Motor neuron (in vitro differentiated cells): ENCODE measurements at places on chromosomes 16 and 17.

GRCh38 chr16:18003033-18003432 lies 333.5 kb downstream of the NPIPA8 start:
- ATAC-seq = no peak

DNA sequence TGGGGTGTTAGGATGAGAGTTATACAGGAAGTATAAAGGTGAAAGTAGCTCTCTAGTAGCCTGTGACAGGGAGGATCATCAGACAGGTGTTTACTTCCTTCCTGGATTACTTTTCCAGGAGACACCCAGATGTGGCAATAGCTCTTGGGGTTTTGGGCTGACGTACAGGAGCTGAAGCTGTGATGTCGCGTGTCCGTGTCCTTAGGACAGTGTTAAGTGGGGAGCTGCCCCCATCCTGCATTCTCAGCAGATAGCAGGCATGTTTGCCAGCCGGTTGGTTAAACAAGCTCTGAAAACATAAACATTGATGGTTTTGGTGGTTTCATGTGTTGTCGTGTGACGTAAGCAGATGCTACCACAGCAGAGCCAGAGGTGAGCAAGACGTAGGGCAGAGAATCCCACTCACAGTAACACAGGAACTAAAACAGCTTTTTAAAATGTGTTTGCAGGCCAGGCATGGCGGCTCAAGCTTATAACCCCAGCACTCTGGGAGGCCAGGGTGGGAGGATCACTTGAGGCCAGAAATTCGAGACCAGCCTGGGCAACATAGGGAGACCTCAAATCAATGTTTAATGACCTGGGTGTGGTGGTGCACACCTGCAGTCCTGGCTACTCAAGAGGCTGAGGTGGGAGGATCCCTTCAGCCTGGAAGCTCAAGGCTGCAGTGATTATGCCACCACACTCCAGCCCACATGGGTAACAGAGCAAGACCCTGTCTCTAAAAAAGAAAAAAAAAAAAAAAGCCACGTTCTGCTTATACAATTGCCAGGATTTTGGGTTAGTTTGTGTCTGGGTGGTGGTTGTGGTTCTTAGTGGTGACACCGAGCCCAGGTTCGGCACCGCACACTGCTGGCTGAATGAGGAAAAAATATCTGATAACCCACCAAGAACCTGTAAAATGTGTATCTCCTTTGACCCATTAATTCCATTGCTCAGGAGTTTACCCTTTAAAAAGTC lies 18.2 kb upstream of the IL17C start:
- no peak for ATAC-seq

GRCh38 chr16:23728112-23728477 lies 15.1 kb upstream of the ERN2 start:
- no peak for ATAC-seq

GRCh38 chr17:75131278-75132017 lies at the start of gene NT5C:
Gene NT5C (minus strand): TSS chr17:75131742. CDS start chr17:75131707, 35 bp downstream.
- peak; percentile 89 for ATAC-seq

GRCh38 chr17:66966704-66967418 lies 2.4 kb downstream of the CACNG4 start:
- ATAC-seq = no peak

- no peak for ATAC-seq
These were observed 52.0 kb downstream of the ABHD15 start for GRCh38 chr17:29514792-29515191.

DNA sequence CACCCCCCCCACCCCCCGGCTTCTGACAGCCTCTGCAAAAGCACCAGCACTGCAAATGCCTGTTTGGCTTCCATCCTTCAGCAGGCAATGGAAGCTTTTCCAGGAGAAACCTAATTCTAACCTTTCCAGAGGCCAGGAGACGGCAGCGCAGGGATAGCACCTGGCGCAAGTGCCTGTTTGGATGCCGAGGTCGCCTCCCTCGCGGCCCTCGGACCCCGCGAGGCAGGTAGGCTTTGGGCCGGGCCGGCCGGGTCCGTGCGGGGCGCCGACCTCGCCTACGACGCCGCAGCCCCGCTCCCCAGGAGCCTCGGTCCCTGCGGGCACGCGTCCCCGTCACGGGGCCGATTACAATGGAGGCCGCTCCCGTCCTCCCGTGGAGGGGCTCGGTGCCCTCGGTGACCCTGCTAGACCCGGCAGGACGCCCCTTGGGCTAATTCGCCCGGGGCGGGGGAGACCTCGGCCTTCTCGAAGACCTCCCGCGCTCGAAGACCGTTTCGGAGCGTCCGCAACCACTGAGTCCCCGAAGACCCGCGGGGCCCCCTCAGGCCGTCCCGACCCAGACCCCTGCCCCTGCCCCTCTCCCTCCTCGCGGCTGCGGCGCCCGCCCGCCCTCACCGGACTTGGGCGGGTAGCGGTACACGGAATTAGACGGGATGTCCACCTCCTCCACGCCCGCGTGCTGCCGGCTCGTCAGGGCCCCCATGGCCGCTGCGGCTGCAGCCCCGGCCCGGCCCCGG lies 587 bp downstream of the RNF157 start:
- peak; percentile 34 for ATAC-seq
